ENCODE measurements at places on chromosomes 2 and 18. TPM values are rescaled to one million over a fixed set of nuclear protein-coding genes. Genes with fewer than 3 reads are reported as not detected.

- DNase-seq, result no peak
Observed at GRCh38 chr2:217163987-217164386, 304.1 kb upstream of the TNP1 start.

The FEV gene
- total RNA-seq, result not detected

DNA sequence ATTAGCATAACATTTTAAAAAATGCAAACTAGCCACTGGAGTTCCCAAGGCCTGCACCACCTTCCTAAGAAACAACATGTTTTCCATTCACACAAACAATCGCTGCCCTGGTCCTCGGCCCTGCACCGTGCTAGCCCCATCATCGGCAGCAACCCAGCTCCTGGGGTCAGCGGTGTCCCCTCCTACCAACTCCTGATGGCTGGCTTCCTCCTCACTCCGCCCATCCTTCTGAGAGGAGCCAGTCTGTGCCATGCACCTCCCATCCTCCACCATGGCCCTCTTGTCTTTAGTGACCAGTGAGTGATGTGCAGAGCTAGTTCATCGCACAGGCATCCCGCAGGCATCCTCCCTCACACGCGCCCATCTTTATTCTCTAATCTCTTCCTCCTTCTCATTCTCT lies 81.9 kb downstream of the LONRF2 start:
- DNase-seq, result no peak

GRCh38 chr2:201465524-201465971 lies 14.0 kb downstream of the STRADB start:
- DNase-seq, result no peak

DNA sequence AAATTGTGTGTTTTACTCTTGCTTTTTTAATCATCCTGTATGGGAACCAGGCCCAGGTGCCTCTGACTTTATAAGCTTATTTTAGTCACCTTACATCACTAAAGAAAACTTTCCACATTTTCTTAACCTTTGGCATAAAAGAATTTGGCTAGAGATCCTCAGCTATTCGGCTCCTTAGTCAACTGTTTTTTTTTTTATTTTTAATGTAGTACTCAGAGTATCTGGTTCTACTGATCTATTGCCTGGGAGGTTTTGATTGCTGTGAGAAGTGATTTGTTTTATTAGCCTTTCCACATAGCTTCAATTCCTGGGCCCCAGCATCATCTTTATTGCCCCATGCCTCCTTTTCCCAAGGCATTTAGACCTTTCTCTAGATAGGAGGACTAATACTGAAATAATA lies 121.0 kb downstream of the MYO1B start:
- no peak for DNase-seq

The CD302 gene
- total RNA-seq, result 145 TPM

GRCh38 chr2:136130511-136130910 lies 12.6 kb upstream of the CXCR4 start:
- DNase-seq, result no peak

The DYNAP gene
- total RNA-seq, result not detected

The SLC8A1 gene
- total RNA-seq, result 5.6 TPM

GRCh38 chr18:44744161-44745121 lies 63.8 kb downstream of the SETBP1 start:
- DNase-seq, result no peak

The ARHGAP15 gene
- 4.4 TPM for total RNA-seq

DNA sequence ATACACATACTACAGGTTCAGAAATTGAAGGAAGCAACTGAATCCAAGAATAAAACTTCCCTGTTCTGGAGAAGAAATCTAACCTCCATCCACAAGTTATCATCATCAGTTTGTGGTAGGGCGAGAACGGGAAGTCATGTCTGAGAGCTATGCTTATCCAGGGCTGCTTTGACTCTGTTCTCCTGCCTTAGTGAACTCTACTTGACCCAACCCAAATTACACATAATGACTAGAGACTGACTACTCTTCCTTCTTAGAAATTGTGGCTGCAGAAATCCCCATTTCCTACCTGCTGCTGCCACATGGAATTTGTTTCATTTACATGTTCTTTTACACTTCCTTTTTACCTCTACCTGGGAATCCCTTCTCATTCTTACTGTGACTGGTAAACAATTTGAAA lies 1102.6 kb upstream of the PIK3C3 start:
- DNase-seq, result no peak

DNA sequence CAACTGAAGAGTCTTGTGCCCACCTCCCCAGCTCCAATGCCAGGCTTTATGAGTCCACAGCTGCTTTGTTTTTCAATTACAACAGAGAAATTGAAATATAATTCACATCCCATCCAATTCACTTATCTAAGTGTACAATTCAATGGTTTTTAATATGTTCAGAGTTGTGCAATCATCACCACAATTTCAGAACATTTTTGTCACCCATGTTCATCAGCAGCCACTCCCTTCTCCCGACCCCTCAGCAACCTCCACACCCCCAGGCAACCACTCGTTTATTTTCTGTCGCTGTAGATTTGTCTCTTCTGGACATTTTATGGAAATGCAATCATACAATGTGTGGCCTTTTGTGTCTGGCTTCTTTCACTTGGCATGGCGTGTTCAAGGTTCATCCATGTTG lies 23.3 kb downstream of the INHBB start:
- no peak for DNase-seq

The TMEM163 gene
- total RNA-seq, result not detected

DNA sequence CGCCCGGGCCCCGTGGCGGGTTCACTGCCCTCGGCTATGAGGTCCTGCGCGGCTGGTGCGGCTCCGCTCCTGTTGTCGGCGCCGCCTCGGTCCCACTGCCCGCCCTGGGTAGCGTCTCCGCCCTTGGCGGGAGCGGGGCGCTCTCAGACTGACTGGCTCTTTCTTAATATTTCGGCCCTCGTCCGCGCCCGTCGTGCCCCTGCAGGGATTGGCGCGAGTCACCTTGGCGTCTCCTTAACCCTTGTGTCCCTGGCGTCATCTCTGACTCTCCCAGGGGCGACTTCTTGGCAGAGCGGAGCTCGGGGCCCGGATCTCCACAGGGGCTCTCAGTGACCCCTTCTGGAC lies 1.3 kb downstream of the PTMA start:
- DNase-seq, result peak; percentile 61

- no peak for DNase-seq
Observed at GRCh38 chr2:175187378-175187777, 5.9 kb upstream of the ATP5MC3 start.

GRCh38 chr18:44474591-44474990 lies 206.1 kb upstream of the SETBP1 start:
- DNase-seq, result no peak

The PIEZO2 gene
- total RNA-seq, result 6.6 TPM

GRCh38 chr2:26630669-26631360 lies 10.4 kb downstream of the CIB4 start:
- DNase-seq, result peak; percentile 9

DNA sequence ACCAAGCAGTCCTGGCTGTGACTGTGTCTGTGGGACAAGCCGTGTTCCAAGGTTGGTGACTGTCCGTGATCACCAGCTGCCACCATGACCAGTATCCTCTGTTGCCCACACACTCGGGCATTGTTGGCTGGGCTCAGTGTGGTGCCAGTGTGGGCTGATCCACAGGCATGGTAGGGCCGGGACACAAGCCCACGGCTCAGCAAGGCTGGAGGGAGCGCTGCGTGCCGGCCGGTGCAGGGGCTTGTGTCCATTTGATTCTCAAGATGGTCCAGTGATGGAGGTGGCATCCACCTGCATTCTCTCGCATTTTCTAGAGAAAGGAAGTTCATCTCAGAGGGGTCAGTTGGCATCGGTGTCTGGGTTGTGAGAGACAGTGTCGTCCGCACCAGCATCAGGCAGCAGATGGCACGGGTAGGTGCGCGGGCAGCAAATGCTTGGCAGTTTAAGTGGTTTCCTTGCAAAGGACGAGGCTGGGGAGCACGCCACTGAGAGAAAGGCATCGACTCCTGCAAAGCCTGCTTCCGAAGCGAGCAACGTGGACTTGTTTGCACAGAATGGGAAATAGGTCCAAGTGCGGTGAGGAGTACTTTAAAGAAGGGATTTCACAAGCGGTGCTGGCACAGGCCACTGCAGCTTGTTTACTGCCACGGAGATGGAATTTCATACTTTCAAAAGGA lies 20.9 kb downstream of the TWIST2 start:
- DNase-seq, result no peak

- DNase-seq, result no peak
Observed at GRCh38 chr2:65057054-65057375, 799 bp downstream of the CEP68 start.

GRCh38 chr18:8554354-8554753 lies 54.9 kb upstream of the RAB12 start:
- no peak for DNase-seq

GRCh38 chr2:12538138-12538694 lies 178.5 kb upstream of the TRIB2 start:
- no peak for DNase-seq

The TMEM247 gene
- not detected for total RNA-seq

DNA sequence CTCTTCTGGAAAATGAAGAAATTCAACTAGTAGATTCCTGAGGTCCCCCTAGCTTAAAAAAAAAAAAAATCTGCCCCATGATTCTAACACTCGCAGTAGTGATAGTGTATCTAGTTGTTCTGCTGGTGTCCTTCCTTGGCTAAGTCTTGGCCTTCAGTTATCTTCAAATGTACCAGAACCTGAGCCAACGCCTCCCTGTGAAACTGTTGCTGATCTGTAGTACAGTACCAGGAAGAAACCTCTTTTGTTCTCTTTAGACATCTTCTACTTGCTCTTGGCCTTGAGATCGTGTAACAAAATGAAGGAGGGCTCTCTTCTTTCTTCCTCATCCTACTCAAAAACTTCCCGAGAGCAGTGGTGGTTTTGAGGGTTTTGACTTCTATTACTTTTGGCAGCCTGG lies 31.0 kb downstream of the PLEK start:
- DNase-seq, result no peak

- DNase-seq, result no peak
Observed at GRCh38 chr18:62919109-62919838, 203.9 kb downstream of the PHLPP1 start.

DNA sequence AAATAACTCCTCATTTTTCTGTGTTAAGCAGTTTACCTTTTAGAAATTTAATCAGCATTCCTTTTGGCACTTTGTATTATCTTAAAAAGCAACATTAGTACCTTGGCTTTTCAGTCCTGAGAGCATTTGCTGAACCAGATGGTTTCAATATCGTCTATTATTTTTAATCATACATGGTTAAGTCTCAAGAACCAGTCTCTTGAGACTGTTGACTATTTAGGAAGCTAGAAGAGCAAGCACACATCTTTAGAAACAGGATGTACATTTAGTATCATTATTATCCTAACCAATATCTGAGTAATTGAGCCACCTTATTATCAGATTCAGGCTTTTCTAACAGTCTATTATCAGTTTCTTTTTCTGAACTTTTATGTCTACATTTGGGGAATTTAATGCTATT lies 28.2 kb upstream of the ZEB2 start:
- no peak for DNase-seq

Measured in right lobe of liver (tissue), 6 donors.